Heart right ventricle (tissue), 16 donors: ENCODE measurements at places on chromosomes 16 and 17. TPM values are rescaled to one million over a fixed set of nuclear protein-coding genes. Genes with fewer than 3 reads are reported as not detected.
A peak's percentile ranks its signal among the peaks of the same experiment; 100 is the strongest.

- DNase-seq = no peak
- no peaks in the 10 kb centered on the region for H3K36me3 ChIP-seq
- no peaks in the 10 kb centered on the region for H3K27me3 ChIP-seq
- H3K27ac ChIP-seq = no peak overlapping the region
- H3K4me1 ChIP-seq = no peaks in the 10 kb centered on the region
Observed at GRCh38 chr17:62090021-62090824, 25.1 kb upstream of the MED13 start.

GRCh38 chr16:72105978-72106377 is 12.3 kb downstream of the DHX38 start:
- H3K27me3 ChIP-seq = no peaks in the 10 kb centered on the region
- H3K4me1 ChIP-seq = no peaks in the 10 kb centered on the region
- no peak overlapping the region for H3K4me3 ChIP-seq
- peaks cover 100% of the 10 kb centered on the region for H3K36me3 ChIP-seq
- DNase-seq = no peak

DNA sequence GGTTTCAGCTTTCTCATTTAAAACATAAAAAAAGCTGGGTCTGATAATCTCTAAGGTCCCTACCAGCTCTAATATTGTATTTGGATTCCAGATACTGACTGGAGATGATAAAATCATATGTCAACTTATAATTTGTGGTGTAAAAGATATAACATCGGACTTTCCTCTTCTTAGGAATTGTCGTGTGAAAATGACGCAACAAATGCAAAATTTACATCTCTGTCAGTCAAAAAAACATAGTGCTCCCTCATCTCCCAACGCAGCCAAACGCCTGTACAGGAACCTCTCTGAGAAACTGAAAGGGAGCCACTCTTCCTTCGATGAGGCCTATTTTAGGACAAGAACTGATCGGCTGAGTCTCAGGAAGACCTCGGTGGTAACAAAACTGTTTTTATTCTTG is 197.3 kb downstream of the ANKFN1 start:
- no peak for DNase-seq
- no peaks in the 10 kb centered on the region for H3K36me3 ChIP-seq
- no peaks in the 10 kb centered on the region for H3K27me3 ChIP-seq
- no peaks in the 10 kb centered on the region for H3K4me1 ChIP-seq

The RNF112 gene
- 0.66 TPM for total RNA-seq

DNA sequence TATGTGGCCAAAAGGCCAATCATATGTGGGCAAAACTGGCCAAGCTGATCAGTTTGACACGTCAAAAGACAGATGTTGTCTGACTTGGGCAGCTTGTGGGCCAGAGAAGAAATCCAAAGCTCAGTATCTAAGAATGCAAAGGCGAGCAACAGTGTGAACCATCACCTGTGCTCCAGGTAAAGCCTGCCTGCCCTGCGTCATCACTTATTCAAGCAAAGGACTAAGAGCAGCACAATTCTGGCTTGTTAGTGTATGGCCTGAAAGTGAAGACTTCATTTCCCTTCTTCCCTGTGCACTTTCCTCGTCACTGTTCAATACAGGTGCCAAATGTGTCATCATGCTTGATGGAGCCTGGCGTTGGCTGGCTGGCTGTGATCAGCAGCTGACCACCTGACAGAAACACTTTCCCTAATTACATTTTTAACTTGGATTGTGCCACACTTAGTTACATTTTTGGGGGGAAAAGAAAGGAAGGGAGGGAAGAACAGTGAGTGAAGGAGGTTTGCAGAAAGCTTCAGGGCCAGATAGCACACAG is 4.7 kb downstream of the FAM20A start:
- DNase-seq = no peak
- H3K36me3 ChIP-seq = no peaks in the 10 kb centered on the region
- H3K27ac ChIP-seq = no peak overlapping the region
- H3K4me3 ChIP-seq = no peak overlapping the region

DNA sequence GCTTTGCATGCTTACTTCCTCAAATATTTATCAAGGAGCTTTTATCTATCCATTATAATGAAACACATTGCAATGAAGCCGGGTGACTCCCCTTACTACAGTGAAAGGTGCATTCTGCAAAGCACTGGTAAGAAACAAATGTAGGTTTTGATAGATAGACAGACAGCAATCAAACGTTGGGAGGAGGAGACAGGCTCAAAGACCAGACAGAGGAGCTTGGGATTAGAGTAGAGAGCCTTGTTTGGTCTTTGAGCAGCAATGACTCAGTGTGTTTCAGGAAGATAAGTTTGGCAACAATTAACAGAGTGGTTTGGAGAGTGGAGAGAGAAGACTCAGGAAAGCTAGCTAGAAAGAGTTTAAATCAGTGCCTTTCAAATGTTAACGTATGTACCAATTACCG is 68.8 kb downstream of the ZNF18 start:
- no peaks in the 10 kb centered on the region for H3K36me3 ChIP-seq
- no peaks in the 10 kb centered on the region for H3K27me3 ChIP-seq
- no peak for DNase-seq
- H3K4me1 ChIP-seq = no peaks in the 10 kb centered on the region
- H3K27ac ChIP-seq = no peak overlapping the region
- no peak overlapping the region for H3K4me3 ChIP-seq

DNA sequence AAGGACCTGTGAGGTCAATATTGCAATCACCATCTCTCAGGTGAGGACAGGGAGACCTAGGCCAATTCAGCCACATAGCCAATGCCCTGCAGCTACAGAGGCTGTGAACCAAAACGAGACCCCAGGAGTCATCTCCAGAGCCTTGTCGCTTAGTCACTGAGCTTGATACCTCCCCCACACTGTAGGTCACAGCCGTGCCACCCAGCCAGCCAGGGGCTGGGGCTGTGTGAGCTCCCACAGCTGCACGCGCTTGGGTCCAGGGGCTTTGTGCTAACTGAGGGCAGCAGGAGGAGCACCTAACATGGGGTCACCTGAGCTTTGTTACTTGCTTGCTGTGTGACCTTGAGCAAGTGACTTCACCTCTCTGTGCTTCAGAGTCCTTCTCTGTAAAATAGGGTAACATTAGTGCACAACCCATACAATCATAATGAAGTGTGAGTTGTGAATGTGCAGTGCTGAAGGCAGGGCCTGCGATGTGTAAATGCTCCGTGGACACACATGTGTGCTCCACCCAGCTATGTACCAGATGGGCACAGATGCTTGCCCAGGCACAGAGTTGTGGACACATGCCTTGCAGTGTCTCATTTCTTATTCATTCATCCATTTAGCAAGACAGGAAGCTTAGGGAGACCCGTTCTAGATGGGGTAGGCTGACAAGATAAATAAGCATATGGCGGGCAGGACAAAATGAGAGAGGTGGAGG is 25.9 kb downstream of the SBK1 start:
- H3K36me3 ChIP-seq = no peaks in the 10 kb centered on the region
- no peaks in the 10 kb centered on the region for H3K4me1 ChIP-seq
- no peak overlapping the region for H3K4me3 ChIP-seq
- no peak overlapping the region for H3K27ac ChIP-seq
- peaks cover 4% of the 10 kb centered on the region for H3K27me3 ChIP-seq
- no peak for DNase-seq

DNA sequence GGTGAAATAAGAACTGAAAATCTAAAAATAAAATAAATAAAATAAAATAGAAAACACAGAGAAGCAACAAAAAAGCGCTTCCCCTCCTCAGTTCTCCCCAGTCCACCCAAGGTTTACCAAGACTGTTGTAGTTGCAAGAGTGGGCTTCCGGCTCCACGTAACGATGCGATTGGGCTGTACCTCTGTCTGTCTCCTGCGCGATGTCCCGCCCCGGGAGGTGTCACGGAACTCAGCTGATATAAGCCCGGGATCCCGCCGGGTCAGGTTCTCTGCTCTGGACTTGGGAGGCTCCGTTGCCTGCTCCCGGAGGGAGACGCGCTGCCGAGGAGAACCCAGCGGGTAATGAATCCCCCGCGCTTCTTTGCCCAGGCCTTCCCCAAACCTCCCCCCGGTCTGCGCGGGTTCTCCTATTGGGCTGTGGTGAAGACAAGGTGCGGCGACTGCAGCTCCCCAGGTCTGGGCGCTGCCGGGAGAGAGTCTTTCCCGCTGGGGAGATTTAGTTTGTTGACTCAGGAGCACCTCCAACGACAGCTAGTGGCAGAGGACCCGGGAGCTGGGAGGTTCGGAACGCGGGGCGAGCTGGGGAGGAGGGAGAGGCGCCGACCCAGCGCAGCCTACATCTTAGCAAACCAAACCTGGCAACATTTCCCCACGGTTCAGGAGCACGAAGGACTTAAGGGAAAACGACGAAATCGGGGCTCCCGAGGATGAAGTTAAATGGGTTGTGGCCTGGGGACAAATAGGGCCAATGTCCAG is at the start of gene SLFN5:
TSS of gene SLFN5 (plus strand) at position 268 of the 756 bp plus-strand sequence. CDS start 15,619 bp downstream, outside the sequence.
- peak within 1 kb of the TSS; percentile 93 for H3K27ac ChIP-seq
- H3K27me3 ChIP-seq = no peaks in the 10 kb centered on the region
- peaks cover 24% of the 10 kb centered on the region for H3K4me1 ChIP-seq
- H3K36me3 ChIP-seq = no peaks in the 10 kb centered on the region
- DNase-seq = peak; percentile 94

DNA sequence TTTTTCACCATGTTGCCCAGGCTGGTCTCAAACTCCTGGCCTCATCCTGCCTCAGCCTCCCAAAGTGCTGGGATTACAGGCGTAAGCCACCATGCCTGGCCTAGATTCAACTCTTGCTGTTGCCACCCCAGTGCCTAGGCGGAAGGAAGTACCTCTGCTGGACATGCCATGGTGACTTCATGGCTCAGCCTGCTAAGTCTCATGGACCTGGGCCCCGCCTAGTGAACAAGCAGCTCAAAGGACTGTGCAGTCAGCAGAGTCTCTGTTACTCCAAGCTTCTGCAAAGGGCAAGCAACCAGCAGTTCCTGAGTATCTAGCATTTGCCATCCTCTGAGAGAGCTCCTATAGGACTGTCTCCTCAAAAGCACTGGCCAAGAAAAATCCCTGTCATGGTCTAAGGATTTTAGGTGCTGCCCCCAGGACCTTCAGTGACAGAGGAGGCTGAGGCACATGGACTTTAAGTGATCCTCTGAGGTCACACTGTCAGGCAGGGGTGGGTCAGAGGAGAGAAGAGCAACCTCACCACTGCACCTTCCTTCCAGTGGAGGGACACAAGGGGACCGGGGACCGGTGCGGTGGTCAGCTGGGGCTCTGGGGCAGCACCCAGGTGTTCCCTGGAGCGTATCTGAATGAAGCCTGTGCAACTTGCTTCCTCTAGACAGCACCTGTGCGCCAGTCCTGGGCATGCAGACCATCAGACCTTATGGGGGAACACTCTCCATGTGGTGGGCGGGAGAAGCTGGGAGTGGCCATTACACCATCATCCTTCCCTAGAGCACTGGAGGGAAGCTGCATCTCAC is 71.3 kb downstream of the IL21R start:
- H3K4me3 ChIP-seq = no peak overlapping the region
- DNase-seq = no peak
- H3K27ac ChIP-seq = no peak overlapping the region

- H3K27me3 ChIP-seq = no peaks in the 10 kb centered on the region
- H3K36me3 ChIP-seq = no peaks in the 10 kb centered on the region
- peaks cover 39% of the 10 kb centered on the region for H3K4me1 ChIP-seq
- peak; percentile 7 for DNase-seq
- peak overlapping the region; percentile 12 for H3K4me3 ChIP-seq
- H3K27ac ChIP-seq = peak overlapping the region; percentile 79
Observed at GRCh38 chr17:66190738-66191592, 968 bp downstream of the CEP112 start.

- no peak overlapping the region for H3K4me3 ChIP-seq
- no peaks in the 10 kb centered on the region for H3K27me3 ChIP-seq
- peaks cover 7% of the 10 kb centered on the region for H3K4me1 ChIP-seq
- H3K36me3 ChIP-seq = no peaks in the 10 kb centered on the region
- H3K27ac ChIP-seq = no peak overlapping the region
- DNase-seq = no peak
Observed at GRCh38 chr17:17675416-17675815, 5.8 kb upstream of the RAI1 start.

- peak; percentile 77 for DNase-seq
- no peaks in the 10 kb centered on the region for H3K36me3 ChIP-seq
- no peak overlapping the region for H3K4me3 ChIP-seq
- no peaks in the 10 kb centered on the region for H3K27me3 ChIP-seq
Observed at GRCh38 chr16:85563515-85564276, 49.4 kb upstream of the GSE1 start.

DNA sequence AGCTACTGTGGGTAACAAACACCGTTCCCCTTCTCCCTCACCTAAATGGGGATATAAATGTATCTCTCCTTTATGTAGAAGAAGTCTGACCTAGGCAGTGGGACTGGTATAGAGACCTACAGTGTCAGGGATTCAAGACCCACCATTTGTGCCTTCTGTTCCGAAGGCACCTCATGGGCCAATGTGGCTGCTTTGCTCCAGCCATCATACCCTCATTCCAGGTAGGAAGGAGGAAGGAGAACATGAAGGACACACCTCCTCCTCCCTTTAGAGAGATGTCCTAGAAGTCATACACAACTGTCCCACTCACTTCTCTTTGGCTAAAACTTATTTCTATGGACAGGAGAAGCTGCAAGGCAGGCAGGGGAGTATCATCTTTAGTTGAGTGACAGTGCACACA is 8.3 kb upstream of the CRISPLD2 start:
- no peaks in the 10 kb centered on the region for H3K36me3 ChIP-seq
- peaks cover 3% of the 10 kb centered on the region for H3K4me1 ChIP-seq
- H3K27ac ChIP-seq = no peak overlapping the region

GRCh38 chr16:27406511-27407128 is 4.6 kb downstream of the IL21R start:
- H3K4me1 ChIP-seq = peaks cover 11% of the 10 kb centered on the region
- no peak overlapping the region for H3K4me3 ChIP-seq
- H3K27me3 ChIP-seq = peaks cover 10% of the 10 kb centered on the region
- no peaks in the 10 kb centered on the region for H3K36me3 ChIP-seq
- DNase-seq = no peak
- no peak overlapping the region for H3K27ac ChIP-seq
